Sigmoid colon (tissue), 7 donors: ENCODE measurements at places on chromosomes 6 and 20. TPM values are rescaled to one million over a fixed set of nuclear protein-coding genes. Genes with fewer than 3 reads are reported as not detected.
A peak's percentile ranks its signal among the peaks of the same experiment; 100 is the strongest.

GRCh38 chr6:28896505-28897368 is 27.0 kb downstream of the TRIM27 start:
- peak; percentile 81 for DNase-seq

Gene AARS2
- total RNA-seq: 7.6 TPM

DNA sequence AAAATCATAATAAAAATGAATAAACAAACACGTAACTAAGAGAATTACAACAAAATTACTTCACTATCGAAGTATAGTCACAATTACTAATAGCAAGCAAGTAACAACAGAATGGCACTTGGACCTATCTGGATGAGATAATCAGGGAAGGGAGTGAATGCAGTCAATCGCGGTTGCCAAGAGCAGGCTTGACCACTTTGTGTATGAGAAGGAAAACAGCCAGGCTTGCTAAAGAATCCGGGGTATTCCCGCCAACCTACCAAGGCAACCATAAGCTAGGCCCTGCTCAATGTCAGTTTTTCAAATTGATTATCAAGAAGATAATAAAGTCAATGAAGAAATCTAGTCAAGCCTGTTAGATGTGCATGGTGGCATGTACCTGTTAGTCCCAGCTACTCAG is 39.7 kb downstream of the PXDC1 start:
- DNase-seq: no peak

Gene PNPLA1
- total RNA-seq: not detected

GRCh38 chr6:117955684-117956256 is 48.7 kb downstream of the SLC35F1 start:
- DNase-seq: no peak

GRCh38 chr6:10312445-10312844 is 102.4 kb downstream of the TFAP2A start:
- no peak for DNase-seq

GRCh38 chr6:161359618-161359945 is 85.7 kb upstream of the AGPAT4 start:
- DNase-seq: no peak

Gene RIPPLY2
- not detected for total RNA-seq

GRCh38 chr20:10129749-10130148 is 88.9 kb upstream of the SNAP25 start:
- no peak for DNase-seq

DNA sequence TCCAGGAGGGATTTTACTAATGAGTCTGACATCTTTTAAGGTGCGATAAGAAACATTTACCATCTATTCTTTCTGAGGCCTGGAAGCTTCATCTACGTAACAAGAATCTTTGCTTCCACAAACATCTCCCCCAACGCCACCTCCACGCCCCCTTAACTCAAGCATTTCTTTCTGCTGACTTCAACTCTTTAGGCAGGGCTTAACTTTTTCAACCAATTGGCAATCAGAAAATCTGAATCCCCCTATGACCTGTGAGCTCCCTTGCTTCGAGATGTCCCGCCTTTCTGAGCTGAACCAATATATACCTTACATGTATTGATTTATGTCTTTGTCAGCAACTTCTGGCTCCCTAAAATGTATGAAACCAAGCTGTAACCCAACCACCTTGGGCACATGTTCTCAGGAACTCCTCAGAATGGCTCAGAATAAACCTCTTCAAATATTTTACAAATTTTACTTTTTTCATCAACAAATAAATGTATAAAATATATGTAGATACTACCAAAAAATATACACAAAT is 11.5 kb downstream of the OR2H2 start:
- no peak for DNase-seq

GRCh38 chr6:94478133-94479005 is 1059.0 kb upstream of the EPHA7 start:
- no peak for DNase-seq

Gene GFOD1
- 13.6 TPM for total RNA-seq

DNA sequence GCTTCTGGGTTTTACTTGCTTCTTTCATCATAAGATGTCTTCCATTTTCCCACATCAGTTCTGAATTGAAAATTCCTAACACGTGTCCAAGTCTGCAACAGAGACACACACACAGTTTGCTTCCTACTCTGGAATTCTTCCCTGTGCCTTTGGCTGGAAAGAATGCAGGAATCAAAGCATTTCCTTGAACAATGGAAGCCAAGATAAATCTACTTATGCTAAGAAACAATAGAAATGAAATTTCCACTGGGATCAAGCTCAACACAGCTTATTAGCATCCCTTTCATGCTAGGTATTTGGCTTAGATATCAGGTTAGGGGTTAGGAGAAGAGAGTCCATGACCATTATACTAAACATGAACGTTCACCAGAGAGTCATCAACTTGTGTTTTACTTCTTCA is 101.1 kb upstream of the SCAF8 start:
- no peak for DNase-seq

DNA sequence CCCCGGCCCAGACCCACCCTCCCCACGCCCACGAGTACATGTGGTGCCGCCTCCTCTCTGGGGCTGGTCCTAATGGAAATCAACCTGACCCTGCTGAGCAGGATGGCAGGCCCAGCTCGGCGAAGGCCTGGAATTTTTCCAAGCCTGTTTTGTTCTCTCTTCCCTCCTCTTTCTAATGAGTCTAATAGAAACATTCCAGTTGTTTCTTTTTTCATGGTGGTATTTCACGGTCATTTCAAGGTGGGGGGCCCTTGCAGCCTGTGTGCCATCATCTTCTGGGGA is 16.6 kb downstream of the SMOC2 start:
- no peak for DNase-seq
